ENCODE measurements at places on chromosomes 5 and 9. TPM values are rescaled to one million over a fixed set of nuclear protein-coding genes. Genes with fewer than 3 reads are reported as not detected.

Gene PFN3
- total RNA-seq: not detected

Gene LSM11
- 0.98 TPM for total RNA-seq

Gene PCDHGA3
- 0.62 TPM for total RNA-seq

DNA sequence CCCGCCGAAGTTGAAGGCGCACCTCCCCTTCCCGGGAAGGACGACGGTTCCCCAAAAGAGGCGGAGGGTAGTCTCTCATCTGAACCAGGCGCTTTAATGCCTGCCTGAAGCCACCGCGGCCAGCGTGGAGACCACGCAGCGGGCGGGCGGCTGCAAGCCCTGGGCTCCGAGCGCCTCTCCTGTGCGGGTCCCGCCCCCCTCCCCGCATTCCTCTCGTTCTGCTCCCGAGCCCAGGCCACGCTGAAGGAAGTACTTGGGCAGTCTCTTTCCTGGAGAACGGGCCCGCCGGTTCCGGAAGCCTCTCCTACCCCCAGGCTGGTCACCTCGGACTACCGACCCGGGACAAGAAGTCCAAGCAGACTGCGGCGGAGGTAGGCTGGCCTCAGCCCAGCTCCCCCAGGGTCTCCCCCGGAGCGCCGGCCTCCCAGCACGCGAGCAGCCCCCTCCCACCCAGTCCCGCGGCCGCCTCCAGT, 571 bp downstream of the PPIC start:
- peak overlapping the region; percentile 72 for H3K27ac ChIP-seq
- H3K36me3 ChIP-seq: no peaks in the 10 kb centered on the region
- no peaks in the 10 kb centered on the region for H3K4me1 ChIP-seq
- H3K27me3 ChIP-seq: no peaks in the 10 kb centered on the region
- peak; percentile 77 for DNase-seq

DNA sequence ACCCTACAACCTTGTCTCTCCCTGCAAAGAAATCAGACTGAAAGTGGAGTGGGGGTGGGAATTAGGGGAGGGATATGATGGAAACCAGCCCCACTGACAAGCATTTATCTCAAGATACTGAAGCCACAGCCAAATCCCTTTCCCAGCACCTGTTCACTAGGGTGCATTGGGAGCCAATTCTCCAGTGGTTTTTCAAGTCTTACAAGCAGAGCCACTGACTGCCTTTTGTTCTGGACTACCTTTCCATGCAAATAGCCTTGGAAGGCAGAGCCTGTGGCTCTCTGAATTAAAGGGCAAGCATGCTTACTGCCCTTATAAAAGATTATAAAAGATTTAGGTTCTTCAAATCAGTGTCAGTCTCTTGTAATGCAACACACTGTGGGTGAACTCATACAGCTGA, 8.8 kb upstream of the GGTA1 start:
- H3K27me3 ChIP-seq: no peaks in the 10 kb centered on the region
- H3K4me1 ChIP-seq: no peaks in the 10 kb centered on the region
- H3K4me3 ChIP-seq: no peak overlapping the region
- no peak for DNase-seq
- H3K27ac ChIP-seq: no peak overlapping the region
